NT2/D1 (cell line): ENCODE measurements at places on chromosomes 5 and 9.

DNA sequence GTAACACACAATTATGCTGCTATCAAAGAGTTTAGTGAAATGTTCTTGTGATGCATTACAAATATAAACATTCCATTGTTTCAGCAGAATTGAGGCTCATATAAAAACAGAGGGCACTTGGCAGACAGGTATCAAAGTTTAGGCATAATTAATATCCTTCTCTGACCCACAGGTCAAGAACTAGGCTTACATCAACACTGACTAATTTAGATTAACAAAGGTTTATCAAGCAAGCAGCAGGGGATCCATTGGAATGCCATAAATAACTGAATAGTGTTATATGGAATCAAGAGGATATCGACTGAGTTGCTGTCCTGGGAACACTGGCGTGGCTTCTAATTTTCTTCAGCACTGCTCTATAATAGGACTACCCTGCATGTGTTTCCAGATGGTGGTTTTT is 414.5 kb upstream of the ARRDC3 start:
- no peak for DNase-seq

DNA sequence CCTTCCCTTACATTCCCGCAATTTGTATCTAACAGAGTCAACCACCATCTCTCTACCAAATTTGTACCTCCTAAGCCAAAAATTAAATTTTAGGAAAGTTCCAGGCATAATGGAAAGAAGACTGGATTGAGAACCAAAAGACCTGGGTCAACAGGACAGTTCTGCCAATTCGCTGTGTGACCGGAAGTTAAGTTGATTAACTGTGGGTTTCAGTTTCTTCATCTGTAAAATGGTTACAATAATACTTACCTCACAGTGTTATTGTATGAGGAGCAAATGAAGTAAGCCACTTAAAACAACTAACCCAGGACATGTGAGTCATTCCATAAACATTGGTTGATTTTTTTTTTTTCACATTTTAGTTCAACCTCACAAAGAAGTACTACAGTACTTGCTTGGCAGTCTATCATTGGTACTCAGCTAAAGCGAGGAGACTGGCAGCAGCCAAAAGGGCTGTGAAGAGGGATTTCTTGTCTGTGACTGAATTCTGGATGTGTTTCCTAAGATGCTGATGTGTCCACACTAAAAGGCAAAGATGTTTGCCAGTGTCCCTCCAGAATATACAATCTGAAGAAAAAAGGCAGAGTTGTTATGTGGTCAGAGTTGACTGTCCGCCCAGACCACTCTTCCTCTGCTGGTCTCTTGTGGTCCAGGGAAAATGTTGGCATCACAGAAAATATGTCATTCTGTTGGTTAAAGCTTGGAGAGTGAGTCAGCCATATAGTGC is 198.6 kb downstream of the TLE1 start:
- DNase-seq = no peak

DNA sequence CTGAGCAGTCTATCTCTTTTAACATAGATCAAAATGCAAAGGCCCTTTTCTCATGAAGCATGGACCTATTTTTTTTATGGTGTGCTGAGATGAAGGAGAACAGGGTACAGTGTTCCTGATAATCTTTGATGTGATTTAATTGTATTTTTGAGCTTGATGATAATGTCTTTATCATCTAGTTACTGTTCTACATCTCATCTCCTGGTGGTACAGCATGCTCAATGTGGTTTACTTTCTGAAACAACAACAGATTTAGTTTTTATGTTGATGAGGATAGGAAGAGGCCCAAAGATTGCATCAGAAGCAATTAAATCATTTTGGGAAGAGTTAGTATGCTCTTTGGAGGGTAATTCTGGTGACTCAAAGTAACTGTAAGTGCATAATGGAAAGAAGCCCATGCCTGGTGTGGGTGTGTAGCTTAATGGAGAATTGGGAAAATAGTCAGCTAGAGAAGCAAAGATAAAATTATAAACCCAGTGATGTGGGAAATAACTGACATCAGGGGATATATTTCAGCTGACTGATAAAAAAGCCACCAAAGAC is 123.0 kb upstream of the KCNN2 start:
- DNase-seq = no peak

- DNase-seq = no peak
These were observed 178.8 kb upstream of the ELL2 start for GRCh38 chr5:96140496-96140895.

- no peak for DNase-seq
These were observed 207.2 kb downstream of the ENC1 start for GRCh38 chr5:74433255-74433895.

- no peak for DNase-seq
These were observed 6.3 kb upstream of the PHYKPL start for GRCh38 chr5:178238711-178239592.

- no peak for DNase-seq
These were observed 37.9 kb downstream of the ZFR start for GRCh38 chr5:32406650-32407049.

DNA sequence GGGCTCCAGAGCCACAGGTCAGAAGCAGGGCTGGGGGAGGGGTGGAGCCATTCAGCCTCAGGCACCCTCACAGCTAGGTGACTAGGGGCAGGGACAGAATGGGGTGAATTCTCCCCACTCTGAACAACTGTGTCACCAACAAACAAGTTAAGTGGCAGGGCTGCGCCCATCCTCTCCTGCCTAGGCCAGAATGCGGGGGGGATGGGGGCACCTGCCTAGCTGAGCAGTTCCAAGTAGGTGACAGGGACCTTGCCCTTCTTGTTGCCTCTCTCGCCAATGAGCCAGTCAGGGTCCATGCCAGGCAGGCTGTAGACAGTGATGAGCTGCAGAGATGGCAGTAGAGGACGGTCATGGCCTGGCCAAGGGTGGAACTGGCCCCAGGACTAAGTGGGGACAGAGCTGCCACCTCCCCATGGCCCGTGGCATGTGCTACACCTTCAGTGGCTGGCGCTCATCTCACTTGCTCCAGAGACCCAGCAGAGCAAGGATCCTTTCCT is 19.6 kb downstream of the SH3GLB2 start:
- DNase-seq = no peak

- DNase-seq = no peak
These were observed 1.3 kb downstream of the PTPN3 start for GRCh38 chr9:109496841-109497225.

DNA sequence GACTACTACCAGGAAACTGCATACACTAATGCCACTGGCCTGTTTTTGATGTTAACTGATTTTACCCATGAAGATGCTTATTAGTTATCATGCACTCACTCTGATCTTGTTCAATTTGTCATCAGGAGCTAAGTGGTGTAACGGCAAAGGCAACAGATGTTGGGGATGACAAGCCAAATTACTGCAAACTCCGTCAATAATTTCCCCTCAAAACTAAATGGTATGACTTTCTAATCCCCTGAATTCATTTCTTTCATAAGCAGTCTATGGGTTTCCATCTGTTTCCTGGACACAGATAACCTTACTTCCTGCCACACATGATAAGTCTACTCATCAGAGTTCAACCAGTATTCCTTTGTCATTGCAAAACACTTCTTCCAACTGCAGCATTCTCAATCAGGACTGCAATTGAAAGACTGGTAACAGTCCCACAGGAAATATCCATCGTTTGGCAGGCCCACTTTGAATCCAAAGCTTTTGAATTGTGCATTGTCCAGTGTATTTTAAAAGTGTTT is 96.2 kb upstream of the SMC2 start:
- no peak for DNase-seq

GRCh38 chr5:41406424-41406823 is 104.0 kb downstream of the PLCXD3 start:
- no peak for DNase-seq

GRCh38 chr9:83281306-83282255 is 218.6 kb upstream of the RASEF start:
- DNase-seq = no peak

DNA sequence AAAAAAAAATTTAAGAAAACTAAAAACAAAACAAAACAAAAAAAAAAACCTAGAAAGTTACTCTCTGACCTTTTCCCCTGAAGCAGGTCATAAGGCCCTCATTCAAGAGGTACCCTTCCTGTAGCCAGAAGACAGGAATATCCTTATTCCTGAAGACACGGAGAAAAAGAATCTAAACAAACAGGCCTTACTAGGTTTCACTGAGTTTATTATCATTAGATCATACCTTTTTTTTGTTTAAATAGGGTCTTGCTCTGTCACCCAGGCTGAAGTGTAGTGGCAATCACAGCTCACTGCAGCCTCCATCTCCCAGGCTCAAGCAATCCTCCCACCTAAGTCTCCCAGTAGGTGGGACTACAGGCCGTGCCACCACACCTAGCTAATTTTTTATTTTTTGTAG is 11.7 kb upstream of the CDKN2AIPNL start:
- no peak for DNase-seq

DNA sequence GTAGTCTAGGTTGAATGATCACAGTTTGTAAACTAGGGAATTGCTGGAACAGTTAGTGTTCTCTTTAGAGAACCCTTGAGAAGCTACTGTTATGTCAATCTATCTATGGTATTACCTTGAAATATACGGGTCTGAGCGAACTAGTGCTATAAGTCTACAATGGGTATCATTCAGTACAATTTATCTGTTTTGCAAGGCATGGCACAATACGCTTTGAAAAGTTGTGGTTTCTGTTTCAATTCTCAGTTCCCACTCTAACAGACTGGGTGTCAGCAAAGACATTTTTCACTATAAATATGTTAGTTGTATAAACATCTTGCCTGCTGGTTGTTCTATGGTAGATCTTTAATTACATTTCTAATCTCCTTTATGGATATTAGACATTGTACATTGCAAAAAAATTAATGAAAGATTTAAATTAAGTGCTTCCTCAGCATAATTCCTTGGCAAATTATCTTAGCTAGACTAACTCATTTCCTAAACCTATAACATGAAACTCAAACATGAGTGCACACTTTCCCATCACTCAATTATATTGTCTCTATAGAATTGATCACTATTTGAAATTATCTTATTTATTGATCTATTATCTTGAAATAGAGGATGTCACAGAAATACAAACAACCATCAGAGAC is 24.9 kb upstream of the SLCO6A1 start:
- no peak for DNase-seq

DNA sequence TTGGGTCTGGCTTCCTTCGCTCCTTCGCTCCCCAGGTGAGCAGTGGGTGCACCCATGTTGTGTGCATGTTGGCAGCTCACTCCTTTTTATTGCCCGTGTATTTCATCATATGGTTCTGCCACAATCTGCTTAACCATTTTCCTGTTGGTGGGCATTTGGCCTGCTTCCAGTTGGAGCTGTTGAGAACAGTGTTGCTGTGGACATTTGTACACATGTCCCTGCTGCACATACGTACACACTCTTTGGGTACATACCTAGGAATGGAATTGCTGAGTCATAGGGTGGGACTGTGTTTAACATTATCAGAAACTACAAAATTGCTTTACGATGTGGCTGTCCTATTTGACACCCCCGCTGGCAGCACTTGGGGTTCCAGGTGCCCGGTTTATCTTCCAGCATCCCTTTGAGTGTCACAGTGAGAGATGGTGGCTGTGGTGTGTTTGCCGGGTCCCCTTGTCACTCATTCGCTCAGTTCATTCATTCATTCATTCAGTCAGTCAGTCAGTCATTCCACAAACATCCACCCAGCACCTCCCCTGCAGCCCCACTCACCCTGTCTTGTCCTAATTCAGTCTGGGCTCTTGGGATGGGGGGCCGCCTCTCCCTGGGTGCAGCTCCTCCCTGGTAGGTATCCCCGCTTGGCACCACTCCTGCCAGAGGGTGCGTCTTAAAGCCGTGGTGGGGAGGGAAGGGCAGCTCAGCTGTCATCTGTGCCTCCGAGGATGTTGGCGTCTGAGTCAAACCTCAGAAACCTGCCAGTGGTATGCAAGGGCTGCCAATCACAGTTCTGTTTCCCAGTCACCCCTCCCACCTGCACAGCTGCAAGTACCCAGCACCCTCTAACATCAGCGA is 7.9 kb upstream of the FIBCD1 start:
- DNase-seq = no peak

- DNase-seq = no peak
These were observed 7.9 kb upstream of the SYK start for GRCh38 chr9:90793729-90794128.

GRCh38 chr5:80884929-80885328 is 75.2 kb upstream of the RASGRF2 start:
- no peak for DNase-seq

DNA sequence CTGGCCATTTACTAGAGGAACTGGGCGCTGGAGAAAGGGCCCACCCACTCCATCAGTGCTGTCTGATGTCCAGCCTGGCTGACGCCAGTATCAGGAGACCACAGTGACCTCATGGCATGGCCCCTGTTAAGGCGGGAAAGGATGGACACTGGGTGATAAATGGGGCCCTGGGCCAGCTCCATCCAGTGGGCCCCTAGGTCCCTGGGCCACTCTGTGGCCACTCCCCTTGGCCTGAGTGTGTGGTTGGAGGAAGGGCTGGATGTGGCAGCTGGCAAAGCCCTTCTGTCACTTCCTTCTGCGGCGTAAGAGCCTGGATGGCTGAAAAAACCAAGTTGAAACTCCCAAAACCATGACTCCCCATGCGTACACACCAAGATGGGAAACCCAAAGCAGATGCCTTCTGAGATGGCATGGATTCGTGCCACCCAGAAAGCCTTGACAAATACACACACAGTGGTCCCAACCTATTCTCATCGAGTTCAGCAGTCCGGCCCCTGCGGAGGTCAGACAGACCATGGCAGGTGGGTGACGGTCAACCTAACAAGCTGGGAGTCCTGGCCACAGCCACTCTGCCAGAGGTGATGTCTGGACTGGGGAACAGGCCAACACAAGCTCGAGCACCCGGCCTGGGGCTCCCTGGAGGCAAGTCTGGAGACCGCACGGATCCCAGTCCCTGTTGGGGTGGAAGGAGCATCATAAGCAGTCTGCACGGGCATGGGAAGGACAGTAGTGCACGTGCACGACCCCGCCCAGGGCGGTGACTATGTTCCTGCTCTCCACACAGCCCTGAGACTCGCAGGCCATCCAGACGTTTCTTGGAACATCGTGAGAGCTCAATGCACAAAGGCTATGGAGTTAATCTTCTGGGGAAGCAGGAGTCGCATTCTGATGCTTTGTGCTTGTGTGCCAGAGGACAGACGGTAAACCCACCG is 45.2 kb upstream of the NOTCH1 start:
- DNase-seq = no peak

DNA sequence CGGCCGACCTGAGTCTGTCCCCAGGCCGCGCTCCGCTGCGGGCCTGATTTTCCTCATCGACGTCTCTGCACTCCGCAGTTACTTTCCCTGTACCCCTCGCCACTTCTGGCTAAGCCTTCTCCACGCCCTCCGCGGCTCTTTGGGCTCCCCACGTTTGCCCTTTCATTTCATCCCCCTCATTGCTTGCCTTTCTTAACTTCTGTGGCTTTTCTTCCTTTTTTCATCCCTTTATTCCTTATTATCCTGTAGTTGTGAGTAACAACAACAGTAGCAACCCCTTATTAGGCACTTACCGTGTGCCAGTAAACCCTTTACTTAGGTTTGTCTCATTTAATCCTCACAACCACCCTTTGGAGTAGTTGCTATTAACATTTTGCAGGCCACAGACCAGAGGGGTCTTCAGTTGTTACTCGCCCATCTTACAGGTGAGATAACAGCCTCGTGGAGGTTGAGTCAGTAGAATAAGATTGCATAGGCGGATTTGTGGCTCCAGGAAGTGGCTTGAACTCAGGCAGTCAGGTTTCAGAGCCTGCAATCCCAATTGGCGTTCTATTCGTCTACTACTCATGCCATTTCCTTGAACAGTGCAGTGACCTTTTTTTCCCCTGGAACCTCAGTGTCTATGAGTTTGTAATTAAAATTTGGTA is 724 bp downstream of the TCERG1 start:
- DNase-seq = no peak

- DNase-seq = no peak
These were observed 49.2 kb upstream of the SPDL1 start for GRCh38 chr5:169534311-169534880.
